Inflammatory macrophage treated with lipopolysaccharide for 1 hour (primary cell): ENCODE measurements at places on chromosomes 1 and 21.
A peak's percentile ranks its signal among the peaks of the same experiment; 100 is the strongest.

DNA sequence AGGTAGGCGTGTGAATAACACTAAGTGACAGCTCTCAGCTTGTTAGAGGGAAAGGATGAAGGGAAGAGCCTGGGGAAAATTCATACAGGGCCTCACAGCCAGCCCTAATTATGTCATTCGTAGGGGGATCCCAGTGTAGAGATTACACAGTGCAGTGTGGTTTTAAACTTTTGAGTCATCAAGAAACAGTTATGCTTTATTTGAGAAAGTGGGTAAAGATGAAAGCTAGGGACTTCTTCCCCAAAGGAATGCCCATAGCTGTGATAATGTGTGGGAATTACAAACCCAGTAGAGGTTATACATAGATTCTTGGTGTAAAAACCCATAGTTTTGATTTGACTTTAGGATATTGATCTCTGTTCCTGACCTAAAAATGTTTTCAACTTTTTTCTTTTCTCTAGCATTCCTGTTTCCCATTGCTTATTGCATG, 1.9 kb downstream of the TTF2 start:
- DNase-seq, result peak; percentile 90

- peak; percentile 43 for DNase-seq
Measured at GRCh38 chr1:165426745-165427144, 18.2 kb downstream of the RXRG start.

DNA sequence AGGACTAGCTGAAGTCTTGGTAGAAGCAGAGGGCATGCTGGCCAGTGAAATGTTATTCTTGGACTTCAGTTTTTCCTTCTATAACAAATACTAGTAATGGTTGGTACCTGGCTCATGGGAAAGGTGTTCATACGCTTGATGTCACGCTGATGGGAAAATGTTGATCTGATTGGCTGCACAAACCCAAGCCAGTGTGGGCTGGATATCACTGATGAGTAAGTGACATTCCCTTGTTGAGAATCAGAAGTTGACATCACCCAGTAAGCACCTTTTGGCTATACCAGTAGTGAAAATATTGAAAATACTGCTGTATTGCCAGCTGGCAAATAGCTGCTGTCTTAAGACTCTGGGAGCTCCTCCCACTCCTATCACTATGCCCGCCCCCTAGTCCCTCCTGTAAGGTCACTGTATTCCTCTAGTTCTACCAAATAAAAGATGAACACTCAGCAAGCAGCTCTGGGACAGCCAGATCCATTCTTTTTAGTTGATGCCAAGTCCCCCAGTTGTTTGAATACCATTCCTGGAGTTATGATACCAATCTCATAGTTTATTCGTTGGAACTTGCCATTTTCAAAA, 168.2 kb downstream of the GRIK1 start:
- DNase-seq, result no peak

DNA sequence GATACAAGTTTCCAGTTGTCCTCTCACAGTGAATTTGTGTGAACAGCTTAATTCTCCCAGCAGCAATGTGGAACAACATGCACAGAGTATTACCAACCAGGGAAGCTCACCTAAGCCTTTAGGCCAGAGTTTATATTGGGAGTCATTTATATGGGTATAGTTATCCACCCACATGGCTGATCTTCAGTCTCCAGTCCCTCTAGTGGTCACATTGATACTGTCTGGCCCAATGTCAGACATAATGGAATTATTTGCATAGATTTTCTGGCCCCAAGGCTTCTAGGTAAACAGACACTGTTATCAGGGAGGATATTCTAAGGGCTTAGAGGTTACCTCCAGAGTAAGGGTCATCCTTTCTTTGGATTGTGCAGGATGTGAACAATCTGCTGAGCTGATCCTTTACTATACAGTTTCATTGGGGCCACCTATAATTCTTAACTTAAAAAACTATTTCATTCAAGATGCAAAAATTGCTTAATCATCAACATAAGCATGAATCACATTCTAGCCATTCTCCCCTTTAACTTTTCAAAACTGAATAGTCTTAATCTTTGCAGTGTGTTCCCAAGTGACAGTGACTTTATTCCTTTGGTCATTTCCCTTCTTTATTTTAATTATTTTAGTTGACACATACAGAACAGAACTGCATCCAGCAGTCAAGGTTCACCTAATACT, 210.9 kb downstream of the LTN1 start:
- DNase-seq, result peak; percentile 8

- no peak for DNase-seq
Measured at GRCh38 chr1:81142099-81142826, 658.5 kb upstream of the ADGRL2 start.

- no peak for DNase-seq
Measured at GRCh38 chr1:204587621-204588020, 71.4 kb downstream of the MDM4 start.

DNA sequence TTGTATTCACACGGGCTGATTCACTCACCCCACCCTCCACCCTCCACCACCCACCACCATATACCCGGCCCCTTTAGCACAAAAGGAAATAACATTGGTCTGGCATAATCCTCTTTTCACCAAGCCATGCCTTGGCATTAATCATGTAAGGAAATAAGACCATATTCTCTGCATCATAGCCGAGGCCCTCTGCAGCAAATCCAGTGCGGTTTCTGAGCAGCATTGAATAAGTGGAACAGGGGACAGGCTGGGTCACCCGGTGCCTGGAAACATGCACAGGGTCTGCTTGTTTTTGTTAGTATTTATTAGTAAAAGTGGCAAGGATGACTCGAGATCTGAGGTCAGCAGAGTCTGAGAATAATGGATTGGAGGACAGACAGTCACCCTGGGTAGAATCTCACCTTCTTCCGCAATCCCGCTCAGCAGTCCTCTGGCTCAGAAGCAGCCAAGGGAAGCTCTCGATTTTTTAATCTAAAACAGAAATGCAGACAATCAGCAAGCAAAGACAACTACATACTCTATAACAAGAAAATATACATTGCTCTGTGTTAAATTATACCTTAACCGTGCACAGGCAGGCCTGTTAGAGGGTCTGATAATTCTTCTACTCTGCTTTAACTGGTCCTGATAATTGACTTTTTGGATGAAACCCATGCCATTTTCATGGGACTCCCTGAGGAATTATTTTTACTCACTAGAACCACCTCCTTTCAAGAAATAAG, 52.4 kb upstream of the CDC42BPA start:
- DNase-seq, result no peak

DNA sequence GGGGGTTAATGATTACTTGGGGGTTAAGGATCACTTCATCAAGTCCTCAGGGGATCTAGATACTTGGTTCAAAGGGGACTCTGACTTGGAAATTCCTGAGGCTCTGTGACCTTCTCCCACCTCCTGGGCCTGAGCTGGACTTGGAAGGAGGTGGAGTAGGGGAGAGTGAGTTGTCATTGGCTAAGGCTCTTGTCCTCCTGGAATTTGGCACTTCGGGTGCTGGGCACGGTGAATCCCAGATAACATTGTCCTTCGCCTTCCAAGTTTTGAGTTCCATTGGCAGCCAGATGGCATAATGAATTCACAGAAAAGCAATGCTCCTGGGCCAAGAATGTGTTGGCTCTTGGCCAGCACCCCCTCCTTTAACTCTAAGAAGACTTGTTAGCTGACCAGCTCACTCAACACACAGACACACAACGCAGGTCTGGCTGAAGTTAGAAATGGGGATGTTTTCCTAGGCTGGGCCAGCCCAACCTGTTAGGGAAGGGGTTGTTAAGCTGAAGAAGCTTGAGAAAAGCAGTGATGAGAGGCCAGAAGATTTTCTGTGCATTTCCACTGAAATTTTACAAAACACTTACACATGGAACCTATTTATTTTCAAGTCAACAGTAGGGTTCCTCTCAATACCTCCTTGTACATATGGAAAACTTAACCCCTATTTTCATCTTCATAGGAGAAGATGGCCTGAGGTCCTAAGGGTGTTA, 29.7 kb downstream of the SLC26A9 start:
- DNase-seq, result no peak

GRCh38 chr1:154962795-154963330, 1.3 kb upstream of the PYGO2 start:
- no peak for DNase-seq

GRCh38 chr21:42746593-42747275, 93.3 kb downstream of the PDE9A start:
- DNase-seq, result peak; percentile 84

DNA sequence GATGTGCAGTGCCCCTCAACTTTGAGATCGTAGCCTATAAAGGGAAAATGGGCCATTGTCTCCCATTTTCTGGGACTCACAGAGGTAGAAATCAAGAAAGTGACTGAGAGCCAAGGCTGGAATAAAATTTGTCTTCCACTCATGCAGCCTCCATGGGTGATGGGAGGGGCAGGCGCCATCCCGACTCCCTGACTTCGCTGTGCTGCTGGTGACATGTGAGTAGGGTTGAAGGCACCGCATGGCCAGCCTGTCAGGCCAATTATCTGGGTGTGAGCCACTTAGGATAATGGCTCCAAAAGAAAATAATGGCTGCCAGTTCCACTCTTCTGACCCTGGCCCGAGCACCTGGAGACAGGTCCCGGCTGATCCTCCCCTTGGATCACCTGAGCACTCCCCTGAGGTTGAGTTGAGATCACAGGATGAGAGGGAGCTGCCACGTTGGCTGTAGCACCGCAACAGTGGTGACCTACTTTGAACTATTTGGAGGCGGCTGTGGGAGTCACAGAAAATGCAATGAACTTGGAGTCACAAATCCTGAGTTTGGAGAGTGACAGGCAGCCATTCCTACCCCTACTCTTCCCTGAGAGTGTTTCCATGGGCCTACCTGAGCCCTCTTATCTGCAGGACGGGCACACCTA, 26.3 kb downstream of the CAPN9 start:
- DNase-seq, result no peak

- no peak for DNase-seq
Measured at GRCh38 chr1:182817802-182818201, 21.3 kb upstream of the DHX9 start.

DNA sequence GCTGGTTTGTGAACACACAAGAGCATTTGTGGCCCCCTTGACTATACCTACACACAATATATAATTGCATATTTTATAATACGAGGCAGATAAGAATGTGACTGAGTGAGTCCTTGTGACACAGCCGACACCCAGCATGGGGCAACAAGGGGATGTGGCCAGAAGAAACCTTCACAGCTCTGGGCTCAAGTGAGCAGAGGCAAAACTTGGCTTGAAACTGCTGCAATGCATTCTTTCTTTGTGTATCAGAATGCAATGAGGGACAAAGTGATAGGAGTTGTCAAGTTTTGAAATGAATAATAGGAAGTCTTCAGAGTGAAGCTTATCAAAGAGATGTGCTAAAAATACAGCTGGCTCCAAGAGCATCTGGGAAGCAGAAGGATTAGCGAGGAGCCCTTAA, 124.0 kb upstream of the C8B start:
- no peak for DNase-seq

GRCh38 chr21:45973475-45974072, 8.0 kb upstream of the COL6A1 start:
- DNase-seq, result peak; percentile 35

- DNase-seq, result no peak
Measured at GRCh38 chr1:28718166-28718565, 18.6 kb upstream of the YTHDF2 start.

GRCh38 chr1:247905910-247906503, 10.6 kb downstream of the OR2W3 start:
- peak; percentile 11 for DNase-seq

DNA sequence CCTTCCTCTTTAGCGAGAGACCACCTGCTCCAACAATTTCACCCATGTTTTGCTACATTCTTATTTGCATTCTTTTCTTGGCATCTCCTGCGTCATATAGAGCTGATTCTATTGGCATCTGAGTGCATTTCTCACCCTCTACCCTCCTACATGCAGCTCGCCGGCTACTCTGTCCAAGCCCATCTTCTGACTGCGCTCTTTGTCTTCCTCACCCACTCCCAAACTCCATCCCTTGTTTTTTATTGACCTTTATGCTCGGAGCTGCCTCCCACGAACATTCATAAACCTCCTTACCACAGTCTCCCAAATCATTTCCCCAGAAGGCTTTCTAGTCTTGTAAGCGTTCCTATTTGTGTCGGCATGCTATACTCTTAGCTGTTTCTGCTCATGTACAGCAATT, 33.6 kb upstream of the FMN2 start:
- DNase-seq, result no peak

GRCh38 chr1:75203415-75204277, 69.5 kb downstream of the LHX8 start:
- peak; percentile 29 for DNase-seq

- no peak for DNase-seq
Measured at GRCh38 chr1:227362039-227362438, 43.7 kb upstream of the CDC42BPA start.

DNA sequence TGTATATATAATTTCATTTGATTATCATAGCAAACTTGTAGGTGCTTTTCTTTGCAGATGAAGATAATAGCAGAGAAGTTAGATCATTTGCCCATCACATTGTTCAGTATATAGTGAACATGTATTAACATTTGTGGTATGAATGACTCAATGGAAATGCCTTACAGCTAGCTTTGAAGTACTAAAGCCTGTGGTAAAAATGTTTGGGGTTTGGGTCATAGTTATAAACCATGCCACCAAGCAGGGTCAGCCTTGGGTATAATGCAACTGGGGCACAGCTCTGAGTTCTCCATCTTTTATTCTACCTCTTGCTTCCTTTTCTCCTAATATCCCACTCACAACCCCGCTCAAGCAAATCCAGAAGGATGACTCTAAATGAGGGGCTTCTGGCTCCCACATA, 141.6 kb downstream of the KCNT2 start:
- no peak for DNase-seq

DNA sequence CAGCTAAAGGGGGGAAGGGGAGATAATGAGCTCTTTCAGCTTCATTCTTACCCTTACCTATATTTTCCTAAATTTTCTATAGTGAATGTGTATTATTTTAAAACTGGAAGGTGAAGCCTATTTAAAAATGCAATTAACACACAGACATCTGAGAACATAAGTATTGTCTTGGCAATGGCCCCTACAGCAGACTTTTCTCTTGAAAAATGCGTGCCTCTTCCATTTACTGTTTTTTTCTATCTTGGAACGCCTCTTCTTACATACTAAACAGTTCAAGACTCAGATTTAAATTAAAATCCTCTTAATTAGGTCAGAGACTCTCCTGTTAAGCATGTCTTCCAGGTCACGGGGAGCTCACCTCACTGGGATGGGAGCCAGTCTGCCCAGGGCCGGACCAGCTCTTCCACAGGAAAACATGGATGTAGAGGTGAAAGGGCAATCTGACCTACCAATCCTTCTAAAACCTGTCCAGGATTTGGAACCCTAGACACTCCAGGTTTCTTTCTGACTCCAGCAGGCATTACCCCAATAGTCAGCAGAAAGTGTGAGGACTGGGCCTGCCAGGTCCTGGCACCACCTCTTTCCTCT, 137.3 kb downstream of the ZNF281 start:
- DNase-seq, result no peak

- DNase-seq, result no peak
Measured at GRCh38 chr1:173865468-173866164, 2.2 kb downstream of the GAS5 start.

GRCh38 chr21:17828223-17828622, 9.1 kb upstream of the C21orf91 start:
- DNase-seq, result no peak

DNA sequence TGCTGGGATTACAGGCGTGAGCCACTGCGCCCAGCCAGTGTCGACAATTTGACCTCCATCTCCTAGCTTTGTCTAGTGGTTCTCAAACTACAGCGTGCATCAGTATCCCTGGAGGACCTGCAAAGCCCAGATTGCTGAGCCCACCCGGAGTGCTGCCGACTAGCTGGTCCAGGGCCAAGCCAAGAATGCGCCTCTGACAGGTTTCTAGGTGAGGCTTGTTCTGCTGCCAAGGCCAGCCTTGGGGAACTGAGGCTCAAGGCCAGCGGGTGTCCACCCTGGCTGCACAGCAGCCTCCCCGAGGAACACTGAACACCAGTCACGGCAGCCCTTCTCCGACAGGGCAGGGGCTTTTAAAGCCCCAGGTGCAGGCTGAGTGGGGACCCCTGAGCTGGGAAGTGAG, 9.8 kb upstream of the PTTG1IP start:
- DNase-seq, result no peak
